Activated CD8-positive, alpha-beta T cell treated with anti-CD3 and anti-CD28 coated beads, Interleukin-2, amount 10 ng/mL, durations not matched to agents 7 days and 5 days (primary cell): ENCODE measurements at places on chromosomes 4 and X. TPM values are rescaled to one million over a fixed set of nuclear protein-coding genes. Genes with fewer than 3 reads are reported as not detected.

ASMT gene
- total RNA-seq = not detected

SH2D1A gene
- 42.1 TPM for total RNA-seq

LANCL3 gene
- total RNA-seq = 0.29 TPM

ANOS1 gene
- total RNA-seq = not detected

MGAT4D gene
- total RNA-seq = not detected

ARL13A gene
- not detected for total RNA-seq

CXCL11 gene
- not detected for total RNA-seq

AASDH gene
- 8.5 TPM for total RNA-seq

PIN4 gene
- 6.9 TPM for total RNA-seq

RS1 gene
- total RNA-seq = not detected

SOWAHB gene
- total RNA-seq = not detected

GRCh38 chr4:140109737-140110136 is 44.2 kb downstream of the MAML3 start:
- H3K4me3 ChIP-seq = no peak overlapping the region
- peaks cover 3% of the 10 kb centered on the region for H3K27me3 ChIP-seq

DNA sequence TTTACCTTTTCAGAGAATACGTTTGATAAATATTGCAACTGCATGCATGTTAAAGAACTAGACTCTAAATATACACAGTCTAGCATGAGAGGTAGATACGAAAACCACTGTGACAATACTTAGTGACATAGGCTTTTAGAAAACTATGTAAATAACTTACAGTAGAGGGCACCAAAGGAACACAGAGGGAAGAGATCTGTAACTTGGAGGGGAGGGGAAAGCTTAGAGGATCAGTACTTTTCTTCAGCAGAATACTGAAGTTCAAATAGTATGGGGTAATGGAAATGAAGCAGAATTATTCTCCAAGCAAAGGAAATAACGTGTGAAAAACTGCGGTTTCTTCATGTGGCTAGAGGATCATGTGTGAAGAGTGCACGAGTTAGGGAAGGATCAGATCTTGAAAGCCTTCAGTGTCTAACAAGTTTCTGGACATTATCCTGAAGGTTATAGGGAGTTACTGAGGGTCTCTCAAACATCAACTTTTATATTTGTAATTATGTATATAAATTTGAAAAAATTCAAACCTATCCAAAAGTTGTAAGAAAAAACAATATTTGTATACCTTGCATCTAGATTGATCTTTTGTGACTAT is 264.3 kb downstream of the NPFFR2 start:
- H3K4me1 ChIP-seq = no peaks in the 10 kb centered on the region
- DNase-seq = no peak
- H3K4me3 ChIP-seq = no peak overlapping the region

DNA sequence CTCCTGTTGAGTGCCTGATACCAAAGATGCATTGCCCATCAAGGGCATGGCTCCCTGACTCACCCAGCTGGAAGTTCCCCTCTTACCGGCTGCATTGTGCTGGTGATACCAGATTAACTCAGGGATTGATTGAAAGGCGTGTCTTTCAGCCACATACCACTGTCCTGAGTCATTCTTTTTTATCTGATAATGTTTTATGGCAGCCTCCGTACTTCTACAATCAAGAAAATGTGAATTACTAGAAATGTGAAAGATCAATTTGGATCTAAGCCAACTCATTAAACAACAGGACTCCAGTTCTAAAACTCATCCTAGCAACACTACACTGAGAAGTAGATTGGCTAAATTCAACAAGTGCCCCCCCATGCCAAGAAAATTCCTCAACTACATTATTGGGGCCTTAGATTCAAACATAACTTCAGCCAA is 40.0 kb downstream of the TXK start:
- no peaks in the 10 kb centered on the region for H3K27me3 ChIP-seq
- H3K27ac ChIP-seq = no peak overlapping the region
- no peak for DNase-seq
- peaks cover 31% of the 10 kb centered on the region for H3K36me3 ChIP-seq

GRCh38 chr4:48247142-48247877 is 22.3 kb downstream of the TEC start:
- no peak overlapping the region for H3K27ac ChIP-seq
- H3K27me3 ChIP-seq = no peaks in the 10 kb centered on the region
- DNase-seq = no peak
- H3K4me1 ChIP-seq = no peaks in the 10 kb centered on the region
- no peak overlapping the region for H3K4me3 ChIP-seq

- no peaks in the 10 kb centered on the region for H3K27me3 ChIP-seq
- no peak overlapping the region for H3K27ac ChIP-seq
- H3K36me3 ChIP-seq = no peaks in the 10 kb centered on the region
- H3K4me3 ChIP-seq = no peak overlapping the region
- peak; percentile 73 for DNase-seq
Measured at GRCh38 chr4:4430492-4431195, 43.7 kb downstream of the NSG1 start.

GRCh38 chrX:110178179-110178865 is 139.6 kb downstream of the AMMECR1 start:
- H3K27ac ChIP-seq = no peak overlapping the region
- no peak overlapping the region for H3K4me3 ChIP-seq
- no peaks in the 10 kb centered on the region for H3K4me1 ChIP-seq
- DNase-seq = no peak
- no peaks in the 10 kb centered on the region for H3K27me3 ChIP-seq

DNA sequence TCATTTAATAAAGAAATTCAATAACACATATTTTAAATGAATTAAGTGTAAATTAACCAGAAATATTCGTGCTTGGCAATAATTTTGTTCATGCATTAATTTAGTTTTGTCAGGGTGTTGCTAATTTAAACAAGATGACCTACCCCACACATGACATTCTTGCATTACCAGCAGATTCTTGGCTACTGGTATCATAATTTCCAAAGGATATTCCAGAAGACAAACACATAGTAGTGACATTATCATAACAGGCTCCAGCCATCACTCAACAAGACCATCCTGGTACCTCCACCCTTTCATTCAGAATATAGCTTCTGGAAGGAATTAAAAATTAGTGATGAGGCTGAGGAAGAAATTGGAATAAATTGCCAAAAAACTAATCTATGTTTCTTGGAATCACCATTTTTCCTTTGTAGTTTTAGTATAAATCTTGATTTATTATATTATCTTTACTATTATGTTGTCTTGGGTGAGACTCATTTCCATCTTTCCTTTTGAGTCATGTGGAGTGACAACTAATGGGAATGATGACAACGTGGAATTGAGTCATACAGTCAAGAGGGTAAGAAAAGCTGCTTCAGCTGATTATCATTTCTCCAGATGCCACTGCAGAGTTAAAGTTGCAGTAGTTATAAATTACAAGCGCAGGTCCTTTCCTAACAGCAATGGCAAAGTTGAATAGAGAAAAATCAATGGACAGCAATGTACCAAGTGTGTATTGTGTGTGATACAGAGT is 30.9 kb upstream of the HHIP start:
- peaks cover 5% of the 10 kb centered on the region for H3K27me3 ChIP-seq
- no peak overlapping the region for H3K4me3 ChIP-seq
- no peaks in the 10 kb centered on the region for H3K4me1 ChIP-seq
- no peaks in the 10 kb centered on the region for H3K36me3 ChIP-seq
- no peak for DNase-seq
- no peak overlapping the region for H3K27ac ChIP-seq

- no peaks in the 10 kb centered on the region for H3K36me3 ChIP-seq
- H3K4me3 ChIP-seq = no peak overlapping the region
- no peaks in the 10 kb centered on the region for H3K27me3 ChIP-seq
- H3K27ac ChIP-seq = no peak overlapping the region
- peak; percentile 24 for DNase-seq
Measured at GRCh38 chrX:47283015-47283771, 50.4 kb downstream of the USP11 start.

GRCh38 chr4:143025081-143025704 is 159.5 kb upstream of the USP38 start:
- peaks cover 4% of the 10 kb centered on the region for H3K4me1 ChIP-seq
- H3K4me3 ChIP-seq = no peak overlapping the region

GRCh38 chr4:91826186-91826585 is 477.6 kb upstream of the GRID2 start:
- no peaks in the 10 kb centered on the region for H3K36me3 ChIP-seq
- no peak overlapping the region for H3K27ac ChIP-seq
- no peak for DNase-seq

GRCh38 chrX:53716328-53717088 is 30.0 kb upstream of the HUWE1 start:
- peak; percentile 67 for DNase-seq
- H3K36me3 ChIP-seq = peaks cover 14% of the 10 kb centered on the region
- peak overlapping the region; percentile 79 for H3K4me3 ChIP-seq
- H3K4me1 ChIP-seq = peaks cover 51% of the 10 kb centered on the region
- H3K27ac ChIP-seq = peak overlapping the region; percentile 99

DNA sequence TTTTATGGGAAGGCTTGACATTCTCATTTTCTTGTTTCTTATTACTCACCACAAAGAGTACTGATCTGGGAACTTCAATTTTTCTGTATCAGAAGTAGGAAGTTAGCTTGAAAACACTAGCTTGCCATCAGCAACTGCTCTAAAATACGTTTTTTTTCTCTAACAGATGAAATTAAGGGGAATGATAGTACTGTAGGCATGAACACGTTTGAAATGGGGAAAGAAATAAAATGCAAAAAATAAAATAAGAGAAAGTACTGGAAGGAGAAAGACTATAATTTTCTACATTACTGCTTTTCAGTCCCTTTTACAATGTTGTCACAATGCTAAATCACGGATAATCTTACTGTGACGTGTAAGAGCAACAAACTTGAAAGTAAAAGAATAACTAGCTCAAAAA is 1.5 kb downstream of the RADX start:
- no peaks in the 10 kb centered on the region for H3K36me3 ChIP-seq
- H3K27me3 ChIP-seq = no peaks in the 10 kb centered on the region
- H3K27ac ChIP-seq = no peak overlapping the region
- H3K4me3 ChIP-seq = peak overlapping the region; percentile 83
- peaks cover 8% of the 10 kb centered on the region for H3K4me1 ChIP-seq

DNA sequence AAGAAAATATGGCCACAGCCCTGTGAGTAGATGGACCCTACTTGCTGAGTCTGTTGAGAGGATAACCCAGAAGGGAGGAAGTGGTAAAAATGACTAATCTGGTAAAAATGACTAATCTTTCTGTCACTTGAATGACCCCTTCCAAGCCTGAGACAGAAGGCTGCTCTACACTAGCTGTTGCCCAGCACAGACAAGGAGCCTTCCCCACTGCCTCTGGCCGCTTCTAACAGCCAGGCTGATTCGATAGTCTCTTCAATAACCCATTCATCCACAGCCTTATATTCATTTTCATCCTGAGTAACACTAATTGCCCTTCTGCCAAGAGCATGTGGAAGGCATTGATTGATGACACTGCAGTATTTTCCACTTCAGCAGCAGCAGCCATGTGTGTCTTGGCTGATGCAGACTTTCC is 18.4 kb downstream of the MAGEB17 start:
- no peak overlapping the region for H3K4me3 ChIP-seq
- DNase-seq = no peak
- H3K27ac ChIP-seq = no peak overlapping the region

GRCh38 chrX:67351411-67351810 is 192.4 kb upstream of the AR start:
- H3K27me3 ChIP-seq = no peaks in the 10 kb centered on the region
- no peaks in the 10 kb centered on the region for H3K4me1 ChIP-seq
- DNase-seq = no peak
- H3K27ac ChIP-seq = no peak overlapping the region
- no peak overlapping the region for H3K4me3 ChIP-seq

DNA sequence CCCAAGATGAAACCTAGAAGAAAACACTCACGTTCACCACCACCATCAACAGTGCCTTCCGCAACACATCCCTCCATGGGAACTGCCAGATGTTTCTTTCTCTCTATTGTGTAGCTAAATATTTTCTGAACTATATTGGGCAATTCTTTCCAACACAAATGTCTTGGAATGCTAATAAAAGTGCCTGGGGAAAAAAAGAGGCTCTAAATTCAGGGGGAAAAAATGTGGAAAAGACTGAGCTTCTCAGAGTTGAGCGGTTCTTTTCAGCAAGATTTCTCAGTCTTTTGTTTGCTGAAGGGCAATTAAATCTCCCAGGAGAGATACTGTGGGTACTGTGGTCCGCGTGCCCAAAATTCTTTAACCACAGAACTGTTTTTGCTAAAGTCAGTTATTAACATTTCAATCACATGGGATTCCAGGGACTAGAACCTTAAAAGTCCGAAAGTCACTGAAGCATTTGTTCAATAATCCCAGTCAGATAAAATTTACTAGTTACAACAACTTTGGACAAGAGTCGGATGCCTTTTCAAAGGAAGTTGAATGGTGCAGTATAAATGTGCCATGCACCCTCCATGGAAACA is 51.9 kb upstream of the DHRSX start:
- H3K4me3 ChIP-seq = no peak overlapping the region
- H3K27me3 ChIP-seq = peaks cover 3% of the 10 kb centered on the region
- H3K4me1 ChIP-seq = no peaks in the 10 kb centered on the region
- DNase-seq = no peak
- H3K27ac ChIP-seq = no peak overlapping the region

- H3K36me3 ChIP-seq = no peaks in the 10 kb centered on the region
- H3K4me1 ChIP-seq = peaks cover 5% of the 10 kb centered on the region
- no peak overlapping the region for H3K4me3 ChIP-seq
- H3K27ac ChIP-seq = no peak overlapping the region
Measured at GRCh38 chr4:74541667-74542066, 96.7 kb downstream of the AREG start.

- no peak overlapping the region for H3K27ac ChIP-seq
- H3K27me3 ChIP-seq = no peaks in the 10 kb centered on the region
- H3K4me3 ChIP-seq = no peak overlapping the region
- no peaks in the 10 kb centered on the region for H3K36me3 ChIP-seq
Measured at GRCh38 chrX:1577845-1578244, 13.6 kb upstream of the AKAP17A start.

DNA sequence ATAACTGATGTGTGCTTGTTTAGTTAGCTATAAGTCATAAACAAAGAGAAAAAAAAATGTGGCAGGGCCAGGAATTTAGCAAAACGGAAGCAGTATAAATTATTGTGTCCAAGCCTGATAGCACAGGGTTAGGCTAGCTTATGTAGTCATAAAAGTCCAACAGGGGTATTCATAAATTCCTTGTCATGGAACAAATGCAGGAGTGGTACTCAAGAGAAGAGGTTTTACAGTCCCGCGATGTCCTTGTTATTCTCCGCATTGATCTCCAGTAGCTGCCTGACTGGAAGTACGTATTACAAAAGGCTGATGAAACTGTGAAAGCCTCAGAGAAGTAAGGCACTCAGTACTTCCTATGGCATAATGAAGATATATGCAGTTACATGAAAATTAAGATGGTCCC is 336.9 kb upstream of the TRAM1L1 start:
- H3K27me3 ChIP-seq = no peaks in the 10 kb centered on the region
- H3K4me1 ChIP-seq = no peaks in the 10 kb centered on the region
- no peak overlapping the region for H3K27ac ChIP-seq
- DNase-seq = no peak

GRCh38 chrX:46703980-46704379 is 54.9 kb downstream of the SLC9A7 start:
- no peak for DNase-seq
- H3K36me3 ChIP-seq = no peaks in the 10 kb centered on the region
- no peak overlapping the region for H3K27ac ChIP-seq
- peaks cover 30% of the 10 kb centered on the region for H3K4me1 ChIP-seq
- H3K27me3 ChIP-seq = no peaks in the 10 kb centered on the region

GRCh38 chrX:32745323-32745722 is 466.0 kb downstream of the DMD start:
- no peak overlapping the region for H3K4me3 ChIP-seq
- no peak for DNase-seq
- no peaks in the 10 kb centered on the region for H3K36me3 ChIP-seq
- no peaks in the 10 kb centered on the region for H3K4me1 ChIP-seq
- no peaks in the 10 kb centered on the region for H3K27me3 ChIP-seq
